ENCODE measurements at places on chromosomes 1 and 21.

DNA sequence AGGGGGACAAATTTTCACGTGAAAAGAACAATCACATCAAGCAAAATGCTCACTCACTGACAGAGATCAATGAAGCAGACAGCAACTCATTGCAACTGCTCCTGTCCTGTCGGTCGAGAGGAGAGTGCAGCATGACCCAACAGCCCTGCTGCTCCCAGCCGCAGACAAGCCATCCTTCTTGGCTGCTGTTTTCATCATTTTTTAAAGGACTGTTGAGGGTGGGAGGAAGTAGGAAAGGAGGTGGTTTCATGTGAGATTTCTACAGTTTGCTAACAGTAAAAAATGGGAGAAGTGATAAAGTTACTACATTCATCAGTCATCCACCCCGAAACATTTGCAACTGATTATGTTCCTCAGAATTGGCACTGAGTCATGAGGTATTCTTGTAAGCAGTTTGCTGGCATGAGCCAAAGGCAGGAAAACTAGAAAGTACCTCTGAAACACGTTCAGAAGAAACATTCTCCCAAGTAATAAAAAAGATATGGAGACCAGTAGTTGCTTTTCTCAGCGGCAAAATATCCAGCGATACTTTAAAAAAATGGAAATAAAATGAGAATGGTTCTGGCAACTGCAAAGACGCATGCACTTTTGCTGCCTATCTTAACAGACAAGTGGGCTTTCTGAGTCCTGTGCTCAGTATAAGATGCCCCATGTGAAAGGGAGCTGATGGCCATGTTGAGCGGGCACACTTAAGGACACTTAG, 72.0 kb upstream of the CLDN14 start:
- no peak for DNase-seq

DNA sequence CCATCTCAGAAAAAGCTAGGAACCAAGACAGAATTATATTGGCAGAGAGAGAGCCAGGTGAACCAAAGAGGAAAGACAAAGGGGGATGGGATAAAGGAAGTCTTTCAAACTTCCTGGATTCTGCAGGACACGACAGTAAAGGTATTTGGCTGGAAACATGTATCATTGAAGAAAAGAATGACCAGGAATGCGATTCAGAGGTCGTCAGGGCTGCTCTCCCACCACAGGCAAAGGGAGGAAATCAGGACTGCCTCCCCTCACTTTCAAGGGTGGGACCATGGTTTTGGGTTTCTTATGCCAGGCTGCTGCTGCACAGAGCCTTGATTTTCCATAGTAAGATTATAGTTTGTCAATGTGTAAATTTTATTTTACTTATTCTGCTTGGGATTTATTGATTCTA, 848.8 kb downstream of the BRINP3 start:
- DNase-seq, result no peak

GRCh38 chr21:43317959-43318358, 109.0 kb downstream of the SIK1 start:
- DNase-seq, result no peak

DNA sequence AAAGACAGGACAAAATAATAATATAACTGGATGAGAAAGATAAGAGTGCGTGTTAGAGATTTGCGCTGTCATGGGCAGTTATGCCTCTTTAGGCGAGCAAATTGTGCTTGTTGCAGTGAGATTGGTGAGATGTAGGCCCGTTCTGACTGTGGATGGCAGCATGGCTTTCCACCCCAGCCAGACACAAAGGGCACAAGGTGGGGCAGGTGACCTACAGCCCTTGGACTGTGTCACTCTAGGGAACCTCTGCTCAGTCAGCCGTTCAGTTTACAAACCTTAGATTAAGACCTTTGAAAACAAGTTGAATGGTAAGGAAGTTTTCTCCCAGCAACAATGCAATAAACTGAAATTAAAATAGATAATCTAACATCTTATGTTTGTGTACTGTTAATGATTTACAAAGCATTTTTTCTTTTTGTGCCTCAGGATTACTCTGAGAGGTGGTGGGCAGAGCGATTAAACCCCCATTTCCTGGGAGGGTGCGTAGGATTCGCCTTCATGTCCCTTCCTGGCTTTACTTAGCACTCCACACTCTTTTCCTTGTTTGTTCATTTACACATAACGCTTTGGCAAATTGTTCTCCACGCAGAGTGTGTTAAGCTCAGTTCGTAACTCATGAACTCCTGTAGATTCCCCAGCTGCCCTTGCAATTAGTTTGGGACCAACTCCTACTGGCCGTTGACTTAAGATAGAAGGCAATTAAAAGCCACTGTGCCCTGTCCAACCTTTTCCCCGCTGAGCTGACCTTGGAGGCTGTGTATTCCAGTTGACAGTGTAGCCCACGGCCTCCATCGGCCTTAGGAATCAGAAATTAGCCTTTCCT, 58.1 kb upstream of the IGSF5 start:
- DNase-seq, result no peak

Data from stimulated activated CD4-positive, alpha-beta T cell treated with anti-CD3 and anti-CD28 coated beads, TNF-alpha, amount 100 ng/mL, for 1 hour (primary cell).